Subcutaneous preadipocyte (primary cell): ENCODE measurements at places on chromosomes 3 and 15. TPM values are rescaled to one million over a fixed set of nuclear protein-coding genes. Genes with fewer than 3 reads are reported as not detected.

The UQCC5 gene
- total RNA-seq = 5.9 and 7.4 TPM in 2 replicates

The CTXN2 gene
- not detected in 2 replicates for total RNA-seq

The CACNA1D gene
- total RNA-seq = under 0.01 TPM in 1 of 2 replicates, not detected in the other

The GJD2 gene
- total RNA-seq = not detected in 2 replicates

The OR5K2 gene
- total RNA-seq = not detected in 2 replicates

The TRH gene
- not detected in 2 replicates for total RNA-seq

The GOLGA6B gene
- not detected in 2 replicates for total RNA-seq

The PGBD4 gene
- 1.8 and 2.2 TPM in 2 replicates for total RNA-seq

The NME9 gene
- total RNA-seq = not detected in 2 replicates

The SENP8 gene
- 1.8 and 2.9 TPM in 2 replicates for total RNA-seq

The SLCO2A1 gene
- under 0.01 TPM in 2 replicates for total RNA-seq

The NOX5 gene
- total RNA-seq = 0.20 and 0.37 TPM in 2 replicates

The SLC12A1 gene
- not detected in 2 replicates for total RNA-seq

The CFAP161 gene
- under 0.01 TPM in 2 replicates for total RNA-seq

The C3orf52 gene
- total RNA-seq = 0.37 and 0.39 TPM in 2 replicates
